ENCODE measurements at places on chromosomes 7 and 10.

DNA sequence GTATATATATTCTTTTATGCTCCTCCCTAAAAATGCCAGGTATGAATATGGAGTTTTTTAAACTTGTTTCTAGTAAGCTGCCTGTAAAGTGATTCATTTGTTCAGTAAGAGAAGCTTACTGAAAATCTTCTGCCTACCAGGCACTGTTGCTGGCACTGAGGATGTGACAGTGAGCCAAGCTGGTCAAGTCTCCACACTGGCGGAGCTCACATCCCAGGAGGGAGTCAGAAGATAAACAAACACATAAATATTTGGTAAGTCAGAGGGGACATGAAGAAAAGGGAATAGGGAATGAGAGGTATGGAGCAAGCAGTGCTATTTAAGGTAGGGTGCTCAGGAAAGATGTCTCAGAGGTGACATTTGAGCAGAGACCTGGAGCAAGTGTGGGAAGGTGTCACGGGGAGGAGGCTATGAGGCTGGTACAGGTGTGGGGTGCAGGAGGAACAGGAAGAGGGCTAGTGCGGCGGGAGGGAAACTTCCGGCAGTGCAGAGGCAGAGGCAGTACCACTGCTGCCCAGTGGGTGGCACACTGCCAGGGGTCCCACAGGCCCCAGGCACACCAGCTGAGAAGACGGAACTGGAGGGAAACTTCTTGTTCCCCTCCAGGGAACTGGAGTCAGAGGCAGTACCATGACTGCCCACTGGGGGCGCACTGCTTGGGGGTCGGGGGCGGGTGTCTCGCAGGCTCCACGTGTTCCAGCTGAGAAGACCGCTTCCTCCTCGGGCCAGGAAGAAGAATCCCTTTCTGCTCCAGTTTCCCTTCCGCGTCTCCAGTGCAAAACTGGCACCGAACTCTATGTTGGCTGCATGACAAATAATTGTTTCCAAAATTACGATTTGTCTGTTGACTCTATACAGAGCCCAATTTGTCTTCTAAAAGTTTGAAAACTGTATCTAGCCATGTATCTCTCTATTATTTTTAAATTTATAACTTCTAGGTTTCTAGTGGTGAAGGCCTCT lies 161.0 kb downstream of the TEX36 start:
- no peak for DNase-seq

DNA sequence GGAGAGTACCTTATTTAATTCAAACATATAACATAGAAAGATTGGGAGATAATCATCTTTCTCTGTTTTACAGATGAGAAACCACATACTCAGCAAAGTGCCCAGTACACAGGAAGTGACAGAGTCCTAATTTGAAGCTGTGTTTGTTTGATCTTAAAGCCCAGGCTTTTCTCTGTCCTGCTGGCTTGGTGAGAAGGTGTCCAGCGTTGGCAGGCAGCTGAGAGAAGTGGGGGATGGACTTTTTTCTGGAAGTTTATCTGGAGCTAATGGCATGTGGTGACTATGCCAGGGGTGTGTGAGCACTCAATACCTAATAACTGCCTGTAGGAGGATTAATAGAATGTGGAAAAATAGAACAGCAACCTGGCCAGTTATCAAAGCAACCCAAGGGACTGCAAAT lies 60.8 kb downstream of the NPSR1 start:
- no peak for DNase-seq

- DNase-seq = no peak
These were observed 264.4 kb upstream of the TCERG1L start for GRCh38 chr10:131575877-131576276.

- DNase-seq = no peak
These were observed 124.4 kb downstream of the CCDC3 start for GRCh38 chr10:12877150-12877549.

DNA sequence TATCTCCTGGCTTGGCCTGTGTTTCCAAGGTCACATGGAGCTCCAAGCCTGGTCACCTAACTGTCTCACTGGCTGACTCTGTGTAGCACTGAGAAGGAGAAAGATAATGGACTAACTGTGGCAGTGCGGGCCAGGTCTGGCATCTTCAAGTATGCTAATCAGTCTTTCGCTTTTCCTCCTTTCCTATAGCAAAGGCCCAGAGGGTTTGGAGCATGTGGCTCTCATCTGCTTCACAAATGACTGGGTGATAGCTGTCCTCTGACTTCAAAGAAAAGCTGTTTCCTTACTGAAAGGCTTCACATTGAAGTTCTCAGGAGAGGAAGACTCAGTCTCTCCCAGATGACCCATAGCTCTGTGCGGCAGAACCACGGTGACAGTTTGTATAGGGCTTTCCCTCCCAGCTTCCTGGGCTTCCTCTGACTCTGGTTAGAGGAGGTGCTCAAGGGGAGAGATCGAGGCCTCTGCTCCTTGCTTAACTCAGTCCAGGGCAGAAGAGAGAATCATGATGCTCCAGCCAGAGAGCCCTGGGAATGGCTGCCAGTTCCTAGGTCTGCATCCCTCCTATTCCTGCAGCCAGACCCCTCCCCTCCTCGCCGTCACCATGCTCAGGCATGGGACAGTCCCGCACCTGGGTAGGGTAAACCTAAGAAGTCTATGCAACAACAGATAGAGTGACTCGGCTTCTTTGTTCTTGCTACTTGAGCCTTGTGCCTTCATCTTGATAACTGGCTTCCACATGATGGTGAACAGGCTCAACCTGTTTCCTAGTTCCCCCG lies 72.3 kb downstream of the CCDC71L start:
- DNase-seq = no peak

DNA sequence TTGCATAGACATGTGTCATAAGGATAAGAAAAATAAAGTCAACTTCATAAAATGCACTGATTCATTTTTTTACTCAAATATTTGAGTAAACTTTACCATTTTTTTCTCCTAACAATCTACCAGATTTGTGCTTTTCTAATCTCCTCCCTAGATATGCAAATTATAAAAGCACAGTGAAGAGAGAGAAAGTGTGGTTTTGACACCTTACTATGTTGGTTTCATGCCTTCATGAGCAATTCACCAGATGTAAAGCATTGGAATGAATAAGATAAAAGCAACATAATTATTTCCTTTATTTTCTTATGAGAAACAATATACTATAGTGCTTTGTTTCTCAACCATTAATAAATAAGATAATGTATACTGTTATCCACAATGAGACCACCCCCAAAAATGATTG lies 432.5 kb upstream of the PCDH15 start:
- no peak for DNase-seq

- DNase-seq = no peak
These were observed 37.9 kb downstream of the EXOC4 start for GRCh38 chr7:133290676-133291333.

- no peak for DNase-seq
These were observed 234.7 kb upstream of the GLI3 start for GRCh38 chr7:42471573-42472174.

DNA sequence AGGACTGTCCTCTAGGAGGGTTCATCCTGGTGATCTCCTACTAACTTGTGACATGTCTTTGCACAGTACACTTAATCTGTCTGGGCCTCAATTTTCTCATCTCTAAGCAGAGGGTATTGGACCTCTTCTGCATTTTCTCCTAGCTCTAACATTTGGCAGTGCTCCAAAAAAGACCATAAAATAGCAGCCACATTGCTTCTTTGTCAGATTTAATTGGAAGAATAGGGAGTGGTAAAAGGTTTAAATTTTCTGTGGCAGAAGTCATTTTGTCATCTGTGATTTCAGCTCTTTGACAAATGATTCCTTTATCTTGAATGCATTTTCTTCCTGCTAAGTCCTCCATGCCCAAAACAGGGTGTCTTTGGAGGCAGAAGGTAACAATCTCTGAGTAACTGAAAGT lies 289.9 kb upstream of the LRGUK start:
- no peak for DNase-seq

DNA sequence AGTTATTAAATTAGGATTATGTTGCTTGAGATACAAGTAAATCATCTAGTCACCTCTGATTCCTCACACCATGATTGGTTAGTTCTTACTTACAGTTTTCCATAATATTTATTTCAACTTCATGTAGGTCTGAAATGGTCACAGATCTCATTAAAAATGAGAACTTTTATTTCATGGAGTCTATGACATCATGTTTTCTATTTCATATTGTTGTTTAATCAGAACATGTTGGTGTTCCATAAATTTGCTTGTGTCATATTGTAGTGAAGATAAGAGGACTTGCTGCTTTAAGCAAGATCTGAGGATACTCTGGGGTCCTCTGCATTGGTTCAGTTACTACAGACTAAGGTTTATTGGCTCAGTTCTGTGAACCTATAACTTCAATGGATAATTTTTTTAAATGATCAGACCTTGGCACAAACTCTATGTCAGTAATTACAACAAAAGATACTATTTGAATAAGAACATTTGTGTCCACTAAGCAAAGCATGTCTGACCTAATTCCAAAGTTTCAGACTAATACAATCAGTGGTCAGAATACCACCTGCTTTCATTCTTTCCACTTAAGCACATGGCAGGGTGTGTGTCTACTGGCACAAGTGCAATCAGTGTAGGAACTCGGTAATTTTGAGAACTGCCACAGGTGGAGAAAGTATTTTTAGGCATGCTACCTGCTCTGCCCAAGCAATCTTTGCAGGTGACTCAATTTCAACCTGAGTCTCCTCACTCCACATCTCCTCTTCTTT lies 68.5 kb downstream of the CCDC71L start:
- DNase-seq = no peak

GRCh38 chr10:128879030-128879429 lies 588.0 kb upstream of the MGMT start:
- DNase-seq = no peak

- no peak for DNase-seq
These were observed 459.0 kb downstream of the SH2D4B start for GRCh38 chr10:80996615-80997193.

GRCh38 chr10:63320683-63321082 lies 145.1 kb downstream of the JMJD1C start:
- no peak for DNase-seq

Data from stimulated activated CD8-positive, alpha-beta memory T cell treated with anti-CD3 and anti-CD28 coated beads, Interleukin-7, amount 100 ng/mL, for 4 hours (primary cell).